ENCODE measurements at places on chromosomes 7 and 10.

DNA sequence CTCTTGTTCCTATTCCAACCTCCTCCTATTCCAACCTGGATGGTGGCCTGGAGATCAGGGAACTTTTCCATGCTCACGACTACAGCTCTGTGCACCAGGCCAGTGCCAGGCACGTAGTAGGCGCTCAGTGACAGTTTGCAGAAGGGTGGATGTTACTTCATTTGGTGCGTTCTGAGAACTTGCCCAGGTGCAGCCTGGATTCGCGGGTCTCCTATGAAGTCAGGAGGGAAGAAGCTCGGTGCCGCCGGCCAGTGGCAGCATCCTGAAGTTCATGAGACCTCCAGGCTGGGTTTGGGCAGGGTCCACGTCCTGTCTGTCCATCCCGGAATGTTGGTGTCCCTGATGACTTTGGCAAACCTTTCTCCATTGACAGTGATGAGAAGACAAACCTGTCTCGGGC is 21.3 kb downstream of the LHPP start:
- no peak for DNase-seq

GRCh38 chr7:105656922-105657521 is 75.7 kb upstream of the EFCAB10 start:
- peak; percentile 86 for DNase-seq

DNA sequence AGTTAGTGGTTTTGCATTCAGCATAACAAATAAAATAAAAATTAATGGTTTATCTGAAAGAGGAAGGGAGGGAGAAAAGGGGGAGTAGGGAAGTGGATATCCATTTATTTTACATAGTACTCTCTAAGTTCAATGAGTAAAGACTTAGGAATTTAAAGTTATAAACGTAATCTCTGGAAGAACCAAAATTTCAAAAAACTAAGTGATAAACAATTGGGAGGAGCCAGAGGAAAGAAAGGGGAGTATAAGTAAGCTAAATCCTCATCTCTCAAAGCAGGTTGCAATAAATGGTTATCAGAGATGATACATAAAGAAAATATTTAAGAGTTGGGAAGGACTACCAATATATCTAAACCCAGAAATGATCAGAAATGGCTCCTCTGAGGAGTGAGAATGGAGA is 46.4 kb downstream of the ANK3 start:
- no peak for DNase-seq

GRCh38 chr10:32149252-32149955 is 93.2 kb upstream of the KIF5B start:
- no peak for DNase-seq

DNA sequence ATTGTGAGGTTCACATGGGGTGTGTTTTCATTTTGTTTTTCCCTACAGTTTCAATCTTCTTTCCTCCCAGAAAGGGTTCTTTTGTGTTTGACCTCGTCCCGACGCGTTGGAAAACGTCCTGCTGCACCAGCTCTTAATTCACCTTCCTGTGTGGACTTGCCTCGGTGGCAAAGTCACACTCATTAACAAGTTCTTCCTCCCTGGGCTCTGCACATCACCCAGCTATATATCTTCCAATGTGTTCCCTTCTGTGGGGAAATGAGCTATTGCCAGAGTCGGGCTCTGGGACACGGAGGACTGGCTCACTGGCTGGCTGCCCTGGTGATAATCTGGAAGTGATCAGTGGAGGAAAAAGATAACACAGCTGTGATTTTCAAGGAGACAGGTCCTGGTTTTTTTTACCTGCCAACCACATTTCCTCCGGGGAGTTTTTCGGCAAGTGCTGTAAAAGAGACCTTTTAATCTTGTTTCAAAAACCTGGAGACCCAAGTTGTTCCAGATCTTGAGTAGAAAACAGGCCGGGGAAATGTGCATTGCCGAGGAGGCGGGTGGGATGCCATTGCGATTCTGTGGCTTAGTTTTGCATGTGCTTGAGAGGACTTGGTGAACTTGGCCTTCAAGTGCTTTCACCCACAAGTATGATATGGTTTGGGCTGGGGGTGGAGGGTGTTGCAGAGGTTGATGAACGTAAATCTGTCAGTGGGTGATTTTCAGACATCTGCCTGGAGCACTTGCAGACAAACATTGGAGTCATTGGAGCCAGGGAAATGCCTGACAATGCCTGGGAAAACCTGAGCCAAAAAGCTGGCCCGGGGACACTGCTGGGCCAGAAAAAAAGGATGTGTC is 96.5 kb upstream of the CREB5 start:
- DNase-seq: no peak

DNA sequence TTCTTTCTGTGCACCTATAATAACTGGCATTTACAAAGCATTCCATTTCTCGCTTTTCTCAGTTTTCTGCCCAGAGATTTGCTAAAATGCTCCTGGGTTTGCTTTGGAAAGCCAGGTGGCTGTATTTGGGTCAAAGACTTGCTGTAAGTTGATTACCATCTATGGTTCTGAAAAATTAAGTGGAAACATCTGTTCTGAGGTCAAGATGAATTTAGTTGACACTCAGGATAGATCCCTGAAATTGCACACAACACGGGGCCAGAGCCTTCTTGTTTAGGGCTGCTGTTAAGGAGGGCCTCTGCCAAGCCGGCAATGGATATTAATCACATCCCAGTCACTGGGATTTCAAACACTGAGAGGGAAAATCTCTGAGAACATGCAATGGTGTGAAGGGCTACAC is 111.6 kb upstream of the GLI3 start:
- no peak for DNase-seq

DNA sequence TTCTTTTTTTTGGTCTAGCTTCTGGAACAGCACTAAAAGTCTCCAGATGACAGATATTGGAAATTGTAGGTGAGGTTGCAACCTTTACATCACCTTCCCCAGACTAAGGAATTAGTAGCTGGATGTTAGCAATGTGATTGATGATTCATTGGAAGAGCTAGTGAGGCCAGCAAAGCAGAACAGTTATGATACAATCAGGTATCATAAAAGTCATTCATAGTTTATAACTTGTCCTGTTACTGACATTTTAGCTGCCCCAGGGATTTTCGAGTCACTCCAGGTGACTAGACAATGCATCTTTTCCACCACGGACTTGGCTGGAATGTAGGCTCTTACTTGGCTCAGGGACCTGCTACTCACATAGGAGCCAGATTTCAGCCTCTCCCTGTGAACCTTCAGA is 15.9 kb upstream of the TCF7L2 start:
- DNase-seq: no peak

Data from activated CD8-positive, alpha-beta memory T cell treated with anti-CD3 and anti-CD28 coated beads, Interleukin-2, amount 50 U/mL, for 48 hours (primary cell).